ENCODE measurements at places on chromosomes 1 and 21. TPM values are rescaled to one million over a fixed set of nuclear protein-coding genes. Genes with fewer than 3 reads are reported as not detected.

DNA sequence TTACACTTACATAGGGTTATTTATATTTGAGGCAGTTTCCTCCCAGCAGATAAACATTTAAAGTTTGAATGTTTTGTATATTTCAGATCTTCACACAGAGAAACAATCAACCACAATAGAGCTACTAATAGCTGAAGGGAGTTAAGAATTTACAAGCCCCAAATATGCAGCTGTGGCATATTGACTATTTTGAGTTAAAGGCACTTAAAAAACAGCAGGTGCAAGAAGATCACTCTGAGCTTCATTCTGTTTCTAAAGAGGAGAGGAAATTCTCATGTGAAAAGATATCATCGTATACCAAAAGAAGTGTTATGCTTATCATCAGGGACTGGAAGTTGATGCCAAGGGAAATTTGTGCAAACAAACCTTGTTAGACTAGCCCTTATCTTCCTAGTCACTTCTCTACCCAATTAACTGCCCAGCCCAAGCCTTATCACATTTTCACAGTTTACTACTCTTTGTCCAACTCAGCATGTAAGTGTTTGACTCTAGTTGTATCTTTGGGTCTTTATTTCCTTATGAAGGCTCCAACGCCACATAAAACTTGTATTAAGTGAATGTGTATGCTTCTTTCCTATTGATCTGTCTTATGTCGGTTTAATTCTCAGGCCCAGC is 66.3 kb upstream of the COG2 start:
- H3K4me1 ChIP-seq = no peaks in the 10 kb centered on the region
- no peak for DNase-seq
- H3K27me3 ChIP-seq = peaks cover 14% of the 10 kb centered on the region

Gene GATAD2B
- 47.2 TPM for total RNA-seq

Gene OLFM3
- total RNA-seq = not detected

DNA sequence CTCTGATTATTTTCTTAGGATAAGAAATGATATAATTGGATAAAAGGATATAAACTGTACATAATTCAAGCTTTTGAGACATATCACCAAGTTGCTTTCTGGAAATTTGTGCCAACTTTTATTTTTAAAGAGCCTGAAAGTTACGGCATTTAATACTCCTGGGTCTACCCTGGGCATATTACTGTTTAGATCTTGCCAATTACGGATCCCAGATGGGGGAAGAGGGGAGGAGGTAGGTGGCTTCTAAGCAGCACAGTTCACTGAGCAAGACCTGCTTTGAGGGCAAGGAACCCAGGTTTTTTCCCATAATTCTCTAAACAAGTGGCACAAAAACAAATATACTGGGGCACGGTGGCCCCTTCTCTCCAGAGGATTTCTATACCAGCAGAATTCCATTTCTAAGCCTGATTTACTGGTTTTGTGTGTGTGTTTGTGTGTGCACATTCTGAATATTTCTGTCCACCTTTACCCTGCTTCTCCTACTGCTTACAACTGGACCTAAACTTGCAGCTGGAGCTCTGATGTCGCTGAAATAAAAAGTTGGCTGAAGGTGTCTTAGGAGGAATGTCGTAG is 76.7 kb downstream of the LAMC2 start:
- H3K27ac ChIP-seq = no peak overlapping the region
- no peaks in the 10 kb centered on the region for H3K36me3 ChIP-seq

Gene NID1
- total RNA-seq = 89.3 TPM

Gene NUP210L
- 0.05 TPM for total RNA-seq

Gene TMEM125
- not detected for total RNA-seq

DNA sequence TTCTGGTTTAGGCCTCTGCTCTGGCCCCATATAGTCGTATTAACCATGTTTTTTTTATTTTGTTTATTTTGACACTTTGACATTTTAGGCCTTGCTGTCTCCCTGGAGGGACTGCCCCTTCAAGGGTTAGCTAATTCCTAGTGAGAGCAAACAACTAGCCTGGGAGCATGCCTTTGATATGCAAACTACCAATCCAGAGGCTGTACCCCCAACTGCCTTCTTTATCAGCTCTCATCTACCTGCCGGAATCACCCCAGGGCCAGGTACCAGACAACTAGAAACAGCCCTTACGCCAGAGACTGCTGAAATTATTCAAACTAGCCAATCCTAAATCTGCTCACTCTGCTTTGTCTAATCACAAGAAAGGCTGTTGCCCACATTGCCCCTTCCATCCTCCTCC is 13.0 kb upstream of the ST6GALNAC5 start:
- H3K27me3 ChIP-seq = no peaks in the 10 kb centered on the region
- H3K36me3 ChIP-seq = no peaks in the 10 kb centered on the region
- no peak overlapping the region for H3K27ac ChIP-seq
- no peak overlapping the region for H3K4me3 ChIP-seq

- H3K4me3 ChIP-seq = no peak overlapping the region
- no peak overlapping the region for H3K27ac ChIP-seq
- H3K36me3 ChIP-seq = no peaks in the 10 kb centered on the region
- no peaks in the 10 kb centered on the region for H3K4me1 ChIP-seq
Measured at GRCh38 chr1:228982637-228983036, 247.4 kb downstream of the RHOU start.

- H3K4me1 ChIP-seq = no peaks in the 10 kb centered on the region
- no peaks in the 10 kb centered on the region for H3K27me3 ChIP-seq
- no peak for DNase-seq
- H3K27ac ChIP-seq = no peak overlapping the region
- H3K4me3 ChIP-seq = no peak overlapping the region
Measured at GRCh38 chr1:217021956-217022355, 298.7 kb upstream of the ESRRG start.

DNA sequence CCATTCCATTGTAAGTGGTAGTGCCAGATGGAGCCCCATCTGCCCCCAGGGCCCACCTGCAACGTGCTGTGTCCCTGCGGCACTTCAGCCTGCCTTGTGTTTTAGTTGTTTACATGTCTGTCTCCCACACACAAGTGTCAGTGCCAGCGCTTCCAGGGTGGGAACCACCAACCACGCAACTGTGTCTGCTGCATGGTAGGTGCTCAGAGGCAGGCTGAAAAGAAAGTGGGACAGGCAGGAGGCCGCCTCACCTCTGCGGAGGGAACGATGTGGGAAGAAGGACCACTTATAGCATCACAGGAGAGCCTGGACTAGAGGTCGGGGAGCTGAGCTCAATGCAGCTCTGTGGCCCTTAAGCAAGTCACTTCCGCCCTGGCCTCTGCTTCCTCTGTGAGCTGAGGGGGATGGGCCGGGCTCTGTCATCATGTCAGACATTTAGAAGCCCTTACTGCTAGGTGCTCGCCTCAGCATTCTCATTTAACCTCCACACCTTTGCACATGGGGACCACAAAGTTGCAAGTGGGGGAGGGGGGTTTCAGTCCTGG is 17.9 kb downstream of the SLC9A1 start:
- no peak overlapping the region for H3K27ac ChIP-seq
- no peaks in the 10 kb centered on the region for H3K36me3 ChIP-seq
- no peak overlapping the region for H3K4me3 ChIP-seq
- H3K4me1 ChIP-seq = peaks cover 9% of the 10 kb centered on the region
- H3K27me3 ChIP-seq = no peaks in the 10 kb centered on the region
- no peak for DNase-seq

GRCh38 chr1:181133441-181133951 is 45.0 kb downstream of the IER5 start:
- 0 out of 2 replicates have a peak overlapping the region, but pooled peaks have one; percentile 1 for H3K27ac ChIP-seq
- H3K4me3 ChIP-seq = no peak overlapping the region
- DNase-seq = no peak
- peaks cover 36% of the 10 kb centered on the region for H3K4me1 ChIP-seq

GRCh38 chr1:43526002-43526401 is 4.7 kb upstream of the PTPRF start:
- peaks cover 13% of the 10 kb centered on the region for H3K4me1 ChIP-seq
- H3K27ac ChIP-seq = no peak overlapping the region
- no peak overlapping the region for H3K4me3 ChIP-seq
- no peaks in the 10 kb centered on the region for H3K36me3 ChIP-seq
- H3K27me3 ChIP-seq = no peaks in the 10 kb centered on the region

All from Panc1 (cell line).